DMS53 (cell line): ENCODE measurements at places on chromosomes 3 and 15.

DNA sequence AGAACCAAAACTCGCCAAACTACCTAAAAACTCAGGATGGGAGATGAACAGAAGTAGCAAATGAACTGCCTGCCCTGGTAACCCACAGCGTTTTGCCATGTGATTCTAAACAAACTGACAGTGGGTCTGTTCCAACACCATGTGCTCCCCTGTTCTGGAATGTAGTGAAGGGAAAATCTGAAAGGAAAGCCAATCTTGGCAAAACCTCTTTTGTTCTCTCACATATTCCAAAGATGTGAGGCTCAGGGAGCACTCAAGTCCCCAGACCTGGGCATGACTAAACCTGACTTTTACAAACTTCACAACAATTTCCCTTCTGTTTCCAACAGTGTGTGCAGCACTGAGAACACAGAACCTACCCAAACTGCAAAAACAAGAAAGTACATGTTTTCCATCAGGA, 116.1 kb downstream of the IMPG2 start:
- no peak for DNase-seq

- DNase-seq: no peak
Measured at GRCh38 chr3:72185549-72186399, 400.8 kb upstream of the PROK2 start.

- DNase-seq: no peak
Measured at GRCh38 chr15:32837935-32838334, 120.1 kb downstream of the GREM1 start.

GRCh38 chr15:39792025-39792843, 9.6 kb upstream of the FSIP1 start:
- DNase-seq: no peak

GRCh38 chr3:194964809-194965208, 279.1 kb downstream of the FAM43A start:
- DNase-seq: no peak

DNA sequence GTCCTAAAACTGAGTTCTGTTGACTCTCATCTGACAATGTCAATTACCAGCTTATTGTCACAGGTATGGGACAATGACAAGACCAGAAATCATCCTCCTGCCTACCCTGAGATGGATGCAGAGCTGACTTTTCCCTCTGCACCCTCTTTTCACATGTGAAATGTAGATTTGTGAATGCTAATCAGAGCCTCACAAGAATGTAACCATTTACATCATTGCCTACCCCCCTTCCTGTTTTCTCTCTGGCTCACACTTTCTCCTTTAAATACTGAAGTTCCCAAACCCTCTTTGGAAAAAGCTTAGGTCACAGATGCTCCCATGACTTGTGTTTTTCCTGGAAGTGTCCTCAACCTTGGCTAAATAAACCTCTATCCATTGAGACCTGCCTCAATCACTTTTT, 228.2 kb downstream of the MYRIP start:
- no peak for DNase-seq

- no peak for DNase-seq
Measured at GRCh38 chr3:185647134-185647879, 61.2 kb downstream of the SENP2 start.

GRCh38 chr3:72259755-72260587, 475.0 kb upstream of the PROK2 start:
- DNase-seq: no peak

DNA sequence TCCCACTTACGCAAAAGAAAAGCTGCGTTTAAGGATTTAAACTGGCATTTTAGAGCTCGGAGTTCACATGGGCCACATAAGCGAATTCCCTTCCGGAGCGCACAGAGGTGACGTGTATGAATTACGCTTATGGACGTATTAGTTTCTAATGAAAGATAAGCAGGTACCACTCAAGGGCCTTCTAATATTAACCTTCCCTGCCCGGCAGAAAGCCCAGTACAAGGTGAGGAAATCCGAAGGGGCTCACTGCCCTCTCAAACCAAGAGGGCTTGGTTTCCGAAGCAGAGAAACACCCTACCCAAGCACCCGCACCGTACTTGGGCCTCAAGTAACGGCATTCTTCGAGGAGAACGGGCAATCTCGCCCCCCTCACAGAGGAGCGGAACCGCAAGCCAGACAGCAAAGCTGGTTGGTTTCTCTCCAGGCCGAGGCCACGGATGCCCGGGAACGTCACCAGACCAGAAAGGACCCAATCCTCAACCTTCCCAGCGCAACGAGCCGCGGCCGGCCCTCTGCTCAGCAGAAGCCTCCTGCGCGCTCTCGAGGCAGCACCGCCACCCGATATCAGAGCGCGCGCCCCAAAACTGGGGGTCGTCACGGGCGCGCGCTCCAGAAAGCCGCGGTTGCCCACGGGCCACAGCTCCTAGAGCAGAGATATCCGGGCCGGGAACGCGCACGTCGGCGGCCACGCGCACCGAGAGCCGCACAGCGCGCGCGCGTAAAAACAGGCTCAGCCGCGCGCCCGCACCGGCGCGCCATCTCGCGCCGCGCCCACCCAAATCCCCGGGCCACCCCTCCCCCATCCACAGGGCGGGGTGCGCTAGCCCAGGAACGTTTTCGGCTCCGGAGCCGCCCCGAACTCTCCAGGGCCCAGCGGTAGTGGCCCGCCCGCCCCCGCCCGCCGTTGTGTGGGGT, 676 bp downstream of the QRICH1 start:
- DNase-seq: peak; percentile 73

- peak; percentile 76 for DNase-seq
Measured at GRCh38 chr3:107523289-107523538, 452 bp downstream of the BBX start.

GRCh38 chr15:33756961-33757360, 211.3 kb upstream of the CHRM5 start:
- DNase-seq: no peak

GRCh38 chr3:9946112-9947024, 5.8 kb downstream of the PRRT3 start:
- peak; percentile 90 for DNase-seq

DNA sequence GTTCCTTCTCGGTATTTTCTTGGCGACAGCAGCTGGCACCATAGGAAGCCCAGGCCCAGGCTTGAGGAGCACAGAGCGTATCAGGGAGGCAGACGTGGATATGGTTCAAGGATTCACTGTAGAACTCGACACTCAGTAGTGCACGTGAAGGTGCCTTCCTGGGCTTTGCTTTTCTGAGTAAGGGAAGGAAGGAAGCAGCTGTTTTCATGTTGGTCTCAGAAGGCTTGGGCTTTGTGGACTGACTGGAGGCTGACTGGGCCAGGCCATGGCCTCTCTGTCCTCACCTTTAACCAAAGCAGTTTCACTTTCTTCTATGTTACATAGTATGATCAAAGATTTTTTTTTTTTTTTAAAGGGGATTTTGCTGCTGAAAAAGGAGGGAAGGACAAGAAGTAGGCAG, 6.9 kb upstream of the GHRL start:
- no peak for DNase-seq

DNA sequence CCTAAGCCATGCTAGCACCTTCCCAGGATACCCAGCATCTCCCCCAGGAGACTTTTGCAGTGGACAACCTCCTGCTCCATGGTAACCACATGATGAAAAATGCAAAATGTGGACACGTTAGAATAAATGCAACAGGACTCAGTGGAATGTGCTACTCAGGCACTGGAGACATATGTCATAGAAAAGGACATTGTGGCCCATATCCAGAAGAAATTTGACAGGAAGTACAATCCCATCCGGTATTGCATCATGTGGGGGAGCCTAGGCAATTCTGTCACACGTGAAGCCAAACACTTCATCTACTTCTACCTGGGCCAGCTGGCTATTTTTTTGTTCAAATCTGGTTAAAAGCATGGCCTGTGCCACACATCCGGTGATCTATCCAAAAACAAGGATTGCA, 227.2 kb upstream of the GPR149 start:
- DNase-seq: peak; percentile 9

DNA sequence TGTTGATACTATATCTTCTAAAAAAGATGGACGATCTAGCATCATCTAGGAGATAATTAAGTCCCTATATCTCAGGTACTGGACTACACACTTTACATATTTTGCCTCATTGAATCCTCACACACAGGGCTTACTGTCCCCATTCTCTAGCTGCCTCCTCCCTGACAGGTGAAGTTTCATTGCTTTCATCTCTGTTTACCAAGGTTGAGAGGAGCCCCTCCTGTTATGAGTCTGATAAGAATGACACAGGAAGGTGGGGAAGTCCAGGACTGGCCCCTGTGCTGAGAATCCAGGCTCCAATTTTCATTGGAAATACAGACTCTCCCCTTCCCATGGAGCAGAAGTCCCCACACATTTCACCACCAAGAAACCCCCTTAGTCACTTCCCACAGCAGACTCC, 105.2 kb downstream of the XXYLT1 start:
- peak; percentile 20 for DNase-seq

DNA sequence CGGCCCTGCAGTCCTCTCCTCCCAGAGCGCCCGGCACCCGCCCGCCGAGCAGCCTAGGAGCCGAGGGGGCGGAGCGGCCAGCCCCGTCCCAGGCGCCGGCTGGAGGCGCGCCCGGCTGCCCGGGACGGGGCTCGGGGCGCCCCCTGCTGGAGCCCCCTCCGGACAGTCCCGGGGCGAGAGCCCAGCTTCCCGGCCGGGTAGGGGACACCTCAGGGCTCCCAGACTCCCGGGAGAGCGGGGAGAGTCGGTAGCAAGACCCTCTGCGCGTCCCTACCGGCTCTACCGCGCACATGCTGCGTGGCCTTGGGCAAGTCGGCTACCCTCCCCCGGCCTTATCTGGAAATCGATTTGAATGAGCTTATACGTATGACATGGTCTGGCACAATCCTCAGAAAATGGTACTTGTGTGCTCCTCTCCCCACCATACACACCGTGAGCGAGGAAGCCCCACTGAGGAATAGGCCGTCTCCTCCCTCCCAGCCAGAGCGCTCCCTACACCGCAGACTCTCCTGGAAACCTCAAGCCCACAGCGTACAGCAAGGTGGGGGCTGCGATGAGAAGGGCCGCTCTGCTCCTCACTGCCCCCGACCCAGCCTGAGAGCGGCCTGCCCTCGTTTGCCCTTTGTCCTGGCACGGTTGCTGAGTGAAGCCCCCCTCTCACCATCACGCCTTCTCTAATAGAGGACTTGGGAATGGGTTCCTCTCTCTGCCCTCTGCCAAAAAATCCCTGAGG, at the start of gene DAPK2:
TSS of gene DAPK2 (minus strand) at position 65 of the 733 bp plus-strand sequence. CDS start 6,224 bp downstream, outside the sequence.
- peak; percentile 82 for DNase-seq

- no peak for DNase-seq
Measured at GRCh38 chr3:51283421-51283820, 101.7 kb upstream of the MANF start.

- DNase-seq: no peak
Measured at GRCh38 chr15:49492830-49493229, 69.8 kb downstream of the FGF7 start.

GRCh38 chr15:78034495-78035191, 42.9 kb downstream of the TBC1D2B start:
- DNase-seq: no peak

DNA sequence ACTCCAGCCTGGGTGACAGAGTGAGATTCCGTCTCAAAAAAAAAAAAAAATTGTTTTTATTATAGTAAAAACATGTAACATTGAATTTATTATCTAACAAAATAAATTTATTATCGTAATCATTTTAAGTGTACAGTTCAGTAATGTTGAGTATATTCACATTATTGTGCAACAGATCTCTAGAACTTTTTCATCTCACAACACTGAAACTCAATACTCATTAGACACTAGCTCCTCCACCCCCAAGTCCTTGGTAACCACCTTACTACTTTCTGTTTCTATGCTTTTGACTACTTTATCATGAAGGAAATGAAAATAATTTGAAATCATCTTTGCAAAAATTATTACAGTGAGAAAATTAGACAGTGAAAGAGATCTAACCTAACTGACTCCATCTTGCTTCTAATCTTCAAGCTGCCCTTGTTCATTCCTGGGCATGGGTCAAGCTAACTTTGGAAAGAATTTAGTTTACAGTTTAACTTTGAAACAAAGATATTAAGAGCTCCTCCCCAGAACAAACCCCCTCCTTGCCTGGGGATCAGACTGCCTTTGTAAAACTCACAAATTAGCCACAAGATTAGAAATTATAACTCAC, 15.0 kb upstream of the FYCO1 start:
- DNase-seq: no peak

- DNase-seq: no peak
Measured at GRCh38 chr15:63899193-63899592, 65.4 kb upstream of the HERC1 start.

GRCh38 chr15:33985751-33986150, 17.5 kb downstream of the CHRM5 start:
- no peak for DNase-seq

GRCh38 chr3:80239301-80239700, 471.5 kb upstream of the ROBO1 start:
- no peak for DNase-seq

DNA sequence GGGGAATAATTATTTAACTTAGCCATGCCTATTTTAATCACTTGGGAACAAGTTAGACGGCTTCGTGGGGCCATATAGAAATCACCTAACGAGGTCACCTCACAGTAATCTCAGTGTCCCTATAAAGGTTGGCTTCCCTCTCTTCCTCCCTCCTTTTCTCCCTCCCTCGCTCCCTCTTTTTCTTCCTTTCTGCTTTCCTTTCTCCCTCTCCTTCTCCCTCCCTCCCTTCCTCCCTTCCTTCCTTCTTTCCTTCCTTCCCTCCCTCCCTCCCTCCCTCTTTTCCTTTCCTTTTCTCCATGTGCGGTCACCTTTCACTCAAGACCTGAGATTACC, 206.1 kb upstream of the DPH6 start:
- DNase-seq: no peak

DNA sequence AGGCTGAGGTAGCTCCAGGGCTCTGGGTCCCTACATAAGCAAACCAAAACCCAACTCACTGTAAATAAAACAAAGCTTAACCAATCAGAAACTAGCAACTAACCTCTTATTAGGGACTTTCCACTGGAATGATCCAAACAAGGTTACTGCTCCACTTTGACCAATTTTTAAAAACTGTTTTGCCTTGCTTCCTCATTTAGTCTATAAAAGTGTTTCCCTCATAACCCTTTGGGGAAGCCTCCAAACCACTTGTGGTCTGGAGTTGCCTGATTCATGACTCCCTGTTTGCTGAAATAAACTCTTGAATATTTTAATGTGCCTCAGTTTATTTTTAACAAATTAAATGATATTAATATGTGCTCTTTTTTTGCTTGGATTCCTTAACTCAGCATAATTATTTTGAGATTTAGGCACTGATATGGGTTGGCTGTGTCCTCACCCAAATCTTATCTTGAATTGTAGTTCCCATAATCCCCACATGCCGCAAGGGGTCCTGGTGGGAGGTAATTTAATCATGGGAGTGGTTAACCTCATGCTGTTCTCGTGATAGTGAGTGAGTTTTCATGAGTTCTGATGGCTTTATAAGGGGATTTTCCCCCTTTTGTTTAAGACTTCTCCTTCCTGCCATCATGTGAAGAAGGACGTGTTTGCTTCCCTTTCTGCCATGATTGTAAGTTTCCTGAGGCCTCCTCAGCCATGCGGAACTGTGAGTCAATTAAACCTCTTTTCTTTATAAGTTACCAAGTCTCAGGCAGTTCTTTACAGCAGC, 90.6 kb downstream of the CD200R1L start:
- no peak for DNase-seq

DNA sequence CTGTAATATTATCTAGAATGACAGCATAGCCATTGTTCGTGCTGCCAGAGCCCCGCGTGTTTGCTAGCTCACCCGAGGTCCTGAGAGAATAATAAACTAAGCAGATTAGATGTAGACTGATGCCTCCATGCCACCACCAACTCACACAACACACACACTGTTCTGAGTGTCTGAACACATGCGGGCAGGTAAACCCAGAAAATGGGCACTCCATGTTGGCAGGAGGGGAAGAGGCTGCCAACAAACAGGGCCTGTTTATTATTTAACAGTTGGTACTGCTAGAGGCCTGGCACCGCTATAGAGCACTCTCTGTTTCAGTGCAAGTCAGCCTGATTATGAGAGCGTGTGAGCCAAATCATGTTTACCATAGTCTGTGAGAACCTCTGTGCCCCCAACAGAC, 299.0 kb downstream of the ZBTB20 start:
- DNase-seq: no peak

- DNase-seq: no peak
Measured at GRCh38 chr3:114154321-114154821, 24.5 kb downstream of the DRD3 start.
